ENCODE measurements at places on chromosomes 1 and 21.

DNA sequence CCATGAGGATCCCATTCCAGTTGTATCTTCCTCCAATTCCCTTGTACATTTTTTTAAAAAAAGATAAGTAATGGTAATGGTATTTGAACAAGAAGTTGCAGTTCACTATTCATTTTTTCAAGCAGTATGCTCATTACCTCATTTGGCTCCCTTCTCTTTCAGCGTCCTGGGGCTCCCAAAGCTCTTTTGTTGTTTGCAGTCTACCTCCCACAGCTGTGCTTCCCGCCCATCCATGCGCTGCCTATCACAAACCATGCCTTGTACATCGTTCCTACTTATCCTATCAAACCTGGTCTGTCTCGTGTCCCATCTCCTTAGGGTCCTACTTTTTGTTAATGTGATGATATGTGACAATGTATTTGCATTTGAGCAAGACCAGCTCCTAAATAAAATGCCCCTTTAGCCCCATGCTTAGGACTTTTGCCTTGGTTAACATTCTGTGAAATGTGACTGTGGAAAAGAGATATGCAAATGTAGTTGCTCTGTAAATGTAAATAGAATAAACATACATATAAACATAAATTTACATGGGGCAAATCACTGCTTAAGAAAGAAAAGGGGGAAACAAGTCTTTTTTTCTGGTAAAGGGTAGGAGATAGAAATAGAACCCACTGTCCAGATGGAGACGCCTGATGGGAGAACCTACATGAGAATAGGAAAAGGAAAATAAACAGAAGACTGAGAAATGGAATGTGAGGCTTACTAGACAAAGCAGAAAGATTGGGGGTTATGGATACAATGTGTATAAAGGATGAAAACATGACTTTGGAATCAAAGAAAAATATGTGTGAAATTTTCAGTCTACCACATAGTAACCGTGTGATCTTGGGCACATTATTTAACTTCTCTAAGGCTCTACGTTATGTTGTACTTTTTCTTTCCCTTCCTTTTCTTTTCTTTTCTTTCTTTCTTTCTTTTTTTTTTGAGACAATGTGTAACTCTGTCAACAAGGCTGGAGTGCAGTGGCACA lies 59.8 kb upstream of the PLXNA2 start:
- no peak for DNase-seq

GRCh38 chr1:45393718-45394302 lies 53.6 kb upstream of the MUTYH start:
- DNase-seq, result peak; percentile 36

- no peak for DNase-seq
Observed at GRCh38 chr1:168482106-168482505, 61.7 kb downstream of the XCL2 start.

DNA sequence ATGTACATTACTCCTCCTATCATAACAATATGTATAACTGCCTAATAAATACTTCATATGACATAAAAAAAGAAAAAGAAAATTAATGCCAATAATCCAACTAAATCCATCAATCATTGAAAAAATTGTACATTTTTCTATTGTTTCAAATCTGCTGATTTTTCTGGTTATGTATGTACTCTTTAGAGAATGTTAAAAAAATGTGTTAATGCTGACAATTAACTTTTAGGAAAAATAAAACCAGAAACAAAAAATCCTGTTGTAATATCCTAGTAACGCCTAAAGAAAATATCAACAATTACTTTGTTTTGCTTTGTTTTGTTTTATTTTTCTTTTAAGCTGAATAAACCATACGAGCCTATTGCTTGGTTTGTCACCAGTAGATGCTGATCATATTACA lies 213.9 kb upstream of the USP25 start:
- DNase-seq, result no peak

DNA sequence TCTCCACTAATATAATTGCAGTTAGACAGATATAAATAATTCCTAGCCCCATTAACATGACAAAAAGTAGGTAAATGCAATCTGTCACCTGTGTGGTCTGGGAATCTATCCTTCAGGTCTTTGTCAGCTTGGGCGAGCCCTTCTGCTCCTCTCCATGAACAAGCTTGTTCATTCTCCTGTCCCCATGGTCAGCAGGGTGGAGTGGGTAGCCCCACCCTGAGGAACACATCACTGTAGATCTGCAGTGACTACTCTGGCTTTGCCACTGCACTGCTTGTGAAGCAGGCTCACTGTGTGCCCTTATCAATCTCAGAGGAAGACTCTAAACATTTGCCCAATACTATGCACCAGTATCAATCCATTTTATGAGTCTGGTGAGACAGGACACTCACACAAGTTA lies 279.0 kb downstream of the MATN1 start:
- DNase-seq, result no peak

GRCh38 chr21:33731447-33731846 lies 89.1 kb downstream of the ITSN1 start:
- no peak for DNase-seq

GRCh38 chr1:43307458-43308158 lies 6.8 kb downstream of the TIE1 start:
- DNase-seq, result no peak

Measured in activated CD4-positive, alpha-beta memory T cell treated with anti-CD3 and anti-CD28 coated beads for 36 hours (primary cell).